ENCODE measurements at places on chromosomes 3 and 15.

DNA sequence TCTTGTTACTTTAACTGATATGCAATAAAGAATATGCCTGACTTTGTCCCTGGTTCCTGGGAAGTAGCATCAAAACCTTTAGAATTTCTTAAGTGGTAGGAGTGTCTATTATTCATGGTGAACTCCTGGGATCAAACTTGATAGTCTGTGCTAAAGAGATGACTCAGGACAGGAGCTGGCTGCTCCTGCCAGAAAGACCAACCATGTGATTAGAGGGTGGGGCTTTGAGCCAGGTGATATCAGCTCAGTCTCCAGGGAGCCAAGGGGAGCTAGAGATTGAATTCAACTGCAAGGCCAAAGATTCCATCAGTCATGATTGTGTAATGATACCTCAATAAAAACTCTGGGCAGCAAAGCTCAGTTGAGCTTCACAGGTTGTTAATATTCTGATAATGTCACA, 20.6 kb upstream of the TMC3 start:
- DNase-seq = no peak

DNA sequence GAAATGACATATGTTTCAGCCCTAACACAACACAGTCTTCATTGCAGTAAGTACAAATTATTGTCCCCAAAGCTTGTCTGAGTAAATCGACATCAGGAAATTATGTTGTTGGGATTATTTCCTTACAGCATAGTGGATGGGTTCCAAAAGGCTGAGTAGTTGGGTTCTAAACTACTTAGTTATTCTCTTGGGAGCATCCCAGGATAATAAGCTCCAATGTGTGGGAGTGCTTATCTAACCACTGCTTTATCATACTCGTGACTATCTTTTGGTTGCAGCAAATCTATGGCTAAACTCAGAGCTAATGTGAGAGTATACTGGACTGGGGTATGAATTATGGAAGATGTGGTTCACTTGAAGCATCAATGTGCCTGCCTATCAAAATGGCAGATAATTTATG, 128.5 kb downstream of the RBMS3 start:
- no peak for DNase-seq

DNA sequence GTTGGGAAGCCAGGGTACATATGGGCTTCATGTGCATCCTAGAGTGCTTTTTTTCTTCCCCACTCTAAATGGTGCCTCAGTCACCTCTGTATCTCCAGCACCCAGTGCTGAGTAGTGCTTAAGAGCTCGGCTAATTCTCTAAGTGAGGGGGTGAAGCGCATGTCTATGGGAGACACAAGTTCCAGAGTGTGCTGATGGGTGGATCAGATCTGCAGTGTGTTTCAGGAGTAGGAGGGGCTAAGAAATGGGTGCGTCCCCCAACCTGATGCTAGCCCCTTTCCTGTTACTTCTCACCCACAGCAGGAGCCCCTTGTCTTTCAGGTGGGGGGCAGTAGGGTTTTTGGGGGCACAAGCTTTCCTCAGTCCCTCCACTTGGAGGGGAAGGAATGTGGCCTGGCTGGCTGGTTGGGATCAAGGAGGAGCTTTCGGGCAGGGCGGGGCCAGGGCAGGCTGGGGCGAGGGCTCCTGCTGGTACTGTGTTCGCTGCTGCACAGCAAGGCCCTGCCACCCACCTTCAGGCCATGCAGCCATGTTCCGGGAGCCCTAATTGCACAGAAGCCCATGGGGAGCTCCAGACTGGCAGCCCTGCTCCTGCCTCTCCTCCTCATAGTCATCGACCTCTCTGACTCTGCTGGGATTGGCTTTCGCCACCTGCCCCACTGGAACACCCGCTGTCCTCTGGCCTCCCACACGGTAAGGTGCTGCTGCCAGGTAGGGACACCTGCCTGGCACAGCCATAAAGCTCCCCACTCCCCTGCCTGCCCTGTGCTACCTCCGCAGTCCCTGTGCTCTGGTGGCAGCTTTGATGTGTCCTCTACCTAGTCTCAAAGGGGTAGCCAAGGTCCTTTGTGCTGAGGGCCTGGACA, at the start of gene IL17RE:
IL17RE (plus strand) TSS at position 477 of the 866 bp plus-strand sequence; CDS start at position 562, 85 bp downstream.
- no peak for DNase-seq

GRCh38 chr3:186976837-186977750, 46.8 kb downstream of the ST6GAL1 start:
- DNase-seq = no peak

GRCh38 chr3:150345021-150345538, 63.0 kb upstream of the TSC22D2 start:
- DNase-seq = no peak

DNA sequence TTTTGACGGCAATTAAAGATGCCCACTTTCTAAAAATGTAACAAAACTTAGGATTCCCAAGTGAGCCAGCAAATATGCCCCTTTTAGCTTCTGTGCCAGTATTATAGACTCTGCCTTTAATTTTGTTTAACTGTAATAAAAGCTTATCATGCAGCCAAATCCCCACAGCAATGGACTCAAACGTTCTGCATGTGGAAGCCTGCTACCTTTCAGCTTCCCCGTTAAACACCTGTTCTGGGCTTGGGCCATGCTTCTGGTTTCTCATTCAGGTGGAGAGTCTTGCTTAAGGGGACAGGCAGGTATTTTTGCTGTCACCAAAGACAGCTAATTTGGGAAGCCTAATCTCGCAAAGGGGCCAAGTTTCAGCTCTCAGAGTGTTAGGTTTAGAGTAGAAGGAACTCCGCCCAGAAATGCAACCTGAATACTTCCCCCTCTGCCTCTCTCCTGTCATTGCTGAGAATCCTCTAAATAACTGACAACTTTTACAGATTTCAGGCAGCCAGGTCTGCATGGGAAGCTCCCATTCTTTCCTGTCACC, 399.4 kb upstream of the ATP11B start:
- DNase-seq = no peak

DNA sequence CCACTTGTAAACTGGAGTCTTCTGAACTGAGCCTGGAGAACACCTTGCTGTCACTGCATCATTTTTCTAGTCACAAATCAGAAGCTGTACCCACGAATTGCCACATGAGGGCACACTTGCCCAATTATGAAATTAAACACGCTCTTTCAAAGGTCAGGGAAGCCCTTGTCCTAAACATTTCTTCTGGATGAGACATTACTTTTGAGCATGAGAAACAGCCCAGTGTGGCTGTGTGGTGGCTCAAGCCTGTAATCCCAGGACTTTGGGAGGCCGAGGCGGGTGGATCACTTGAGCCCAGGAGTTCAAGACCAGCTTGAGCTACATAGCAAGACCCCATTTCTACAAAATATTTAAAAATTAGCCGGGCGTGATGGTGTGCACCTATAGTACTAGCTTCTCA, 27.5 kb upstream of the CFAP161 start:
- peak; percentile 65 for DNase-seq

- DNase-seq = no peak
These were observed 1113.2 kb downstream of the IGSF11 start for GRCh38 chr3:117921411-117921810.

- no peak for DNase-seq
These were observed 146.9 kb downstream of the ERC2 start for GRCh38 chr3:56321383-56321782.

DNA sequence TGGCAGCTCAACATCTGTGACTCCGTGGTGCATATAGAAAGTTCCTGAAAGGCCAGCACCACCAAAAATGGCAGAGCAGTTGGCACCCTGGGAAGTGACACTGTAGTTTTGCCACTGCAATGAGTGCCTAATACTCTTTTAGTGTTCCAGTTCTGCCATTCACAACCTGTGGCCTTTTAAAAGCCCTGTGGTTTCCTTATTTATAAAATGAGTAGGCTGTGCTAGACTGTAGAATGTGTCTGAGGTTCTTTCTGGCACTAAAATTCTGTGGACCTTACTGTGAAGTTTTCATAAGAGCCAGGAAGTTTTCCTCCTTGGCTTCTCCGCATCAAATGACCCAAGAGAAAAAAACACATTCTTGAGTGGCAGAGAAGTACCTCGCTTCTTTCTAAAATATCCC, 74.1 kb downstream of the MME start:
- no peak for DNase-seq

- no peak for DNase-seq
These were observed 102.0 kb downstream of the STAC start for GRCh38 chr3:36482256-36482655.

DNA sequence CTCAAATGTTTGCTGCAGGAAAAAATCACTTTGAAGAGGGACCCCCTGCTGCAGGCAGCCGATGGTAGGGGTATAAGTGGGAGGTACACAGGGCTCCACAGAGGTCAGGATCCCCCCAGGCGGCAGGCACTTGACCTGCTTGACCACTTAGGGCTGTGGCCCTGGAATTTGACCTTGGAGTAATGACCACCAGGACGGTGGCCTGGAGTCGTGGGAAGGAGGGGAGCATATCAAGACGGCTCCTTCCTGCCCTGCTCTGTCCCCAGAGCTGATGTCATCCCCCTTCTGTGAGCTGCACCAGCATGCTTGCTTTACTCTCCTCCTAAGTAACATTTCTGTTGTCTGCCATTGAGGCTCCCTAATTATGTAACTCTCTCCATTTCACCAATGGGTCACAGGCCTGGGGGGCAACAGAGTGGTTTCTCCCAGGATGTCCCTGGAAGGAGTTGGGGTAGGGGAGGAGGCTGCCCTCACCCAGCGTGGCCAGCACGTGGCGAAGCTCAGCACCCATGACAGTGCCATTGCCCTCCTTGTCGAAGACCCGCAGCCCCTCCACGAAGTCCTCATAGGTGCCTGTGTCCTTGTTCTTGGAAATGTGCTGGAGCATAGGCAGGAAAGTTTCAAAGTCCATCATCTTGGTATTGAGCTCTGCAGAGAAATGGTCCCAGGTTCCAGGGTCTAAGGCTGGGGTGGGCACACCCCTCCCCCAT, 4.1 kb downstream of the MYL3 start:
- no peak for DNase-seq

GRCh38 chr3:71064956-71065763, 518.4 kb downstream of the FOXP1 start:
- no peak for DNase-seq

DNA sequence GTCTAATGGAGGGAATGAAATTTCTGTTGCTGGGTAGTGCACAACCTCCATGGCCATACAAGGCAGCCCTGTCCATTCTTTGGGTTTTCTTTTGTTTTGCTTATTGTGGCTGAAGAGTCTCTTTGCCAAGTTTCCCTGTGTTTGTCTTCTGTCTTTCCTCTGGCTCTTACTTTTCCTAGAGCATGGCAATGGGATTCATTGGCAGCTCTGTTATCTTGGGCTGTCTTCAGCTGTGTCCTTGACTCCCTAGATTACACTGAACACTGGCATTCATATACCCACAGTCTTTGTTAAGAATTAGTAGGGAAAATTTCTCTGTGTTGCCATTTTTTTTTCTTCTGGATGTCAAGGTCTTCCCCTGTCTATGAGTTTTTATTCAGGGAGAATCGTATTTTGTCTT, 16.1 kb upstream of the DCBLD2 start:
- no peak for DNase-seq

DNA sequence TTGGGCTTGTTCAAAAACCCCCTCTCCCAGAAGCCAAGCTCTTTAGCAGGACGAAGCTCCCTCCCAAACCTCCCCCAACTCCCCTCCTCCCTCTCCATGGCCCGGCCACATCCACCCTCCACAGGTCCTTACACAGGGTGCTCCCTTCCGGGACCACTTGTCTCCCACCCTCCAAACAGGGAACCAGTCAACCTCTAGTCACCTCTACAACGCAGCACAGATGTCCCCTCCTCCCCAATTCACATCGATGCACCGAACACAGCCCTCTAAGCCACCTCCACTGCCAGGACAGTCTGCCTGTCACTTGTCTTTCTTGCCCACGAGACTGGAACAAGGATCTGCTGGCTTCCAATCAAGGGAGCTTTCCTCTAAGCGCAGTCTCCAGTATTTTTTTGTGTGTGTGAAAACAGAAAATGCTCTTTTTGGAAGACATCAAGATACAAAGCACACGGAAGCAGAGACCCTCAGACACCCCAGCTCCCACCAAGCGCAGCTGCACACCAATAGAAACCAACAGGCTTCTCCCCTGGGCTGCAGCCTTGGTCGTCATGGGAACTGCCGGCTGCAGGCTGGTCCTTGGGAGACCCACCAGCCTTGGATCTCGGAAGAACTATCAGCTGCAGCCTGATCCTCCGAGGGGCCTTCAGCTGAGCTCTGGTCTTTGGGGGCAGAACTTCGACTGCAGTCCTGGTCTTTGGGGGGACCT, 26.5 kb downstream of the IQSEC1 start:
- no peak for DNase-seq

Measured in GM04504 (cell line).